BJ (cell line): ENCODE measurements at places on chromosomes 3 and 15. TPM values are rescaled to one million over a fixed set of nuclear protein-coding genes. Genes with fewer than 3 reads are reported as not detected.

GXYLT2 gene
- polyA plus RNA-seq: 5.7 and 6.3 TPM in 2 replicates

NR2E3 gene
- polyA plus RNA-seq: 0.04 TPM in 1 of 2 replicates, not detected in the other

LRRC3B gene
- not detected in 2 replicates for polyA plus RNA-seq

GRCh38 chr15:101028772-101029438, 109.7 kb downstream of the LRRK1 start:
- no peak for DNase-seq

GRCh38 chr15:75107908-75108838, 84.8 kb downstream of the PPCDC start:
- DNase-seq: peak; percentile 92

DNA sequence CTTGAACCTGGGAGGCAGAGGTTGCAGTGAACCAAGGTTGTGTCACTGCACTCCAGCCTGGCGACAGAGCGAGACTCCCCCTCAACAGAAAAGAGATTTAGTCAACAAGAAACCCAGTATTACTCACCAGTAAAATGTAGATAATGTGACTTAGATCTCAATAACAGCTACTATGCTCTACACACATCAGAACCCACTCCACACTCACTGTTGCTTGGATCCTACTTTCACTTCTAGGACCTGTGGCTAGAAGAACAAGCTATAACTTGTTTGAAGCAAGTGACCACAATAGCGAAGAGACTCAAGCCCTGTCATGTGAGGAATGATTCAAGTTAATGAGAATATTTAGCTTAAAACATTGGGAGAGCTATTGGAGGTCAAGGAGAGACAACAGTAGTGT, 100.7 kb downstream of the ANXA2 start:
- DNase-seq: no peak

GRCh38 chr3:72231439-72232196, 446.7 kb upstream of the PROK2 start:
- no peak for DNase-seq
